ENCODE measurements at places on chromosomes 11 and 22.

DNA sequence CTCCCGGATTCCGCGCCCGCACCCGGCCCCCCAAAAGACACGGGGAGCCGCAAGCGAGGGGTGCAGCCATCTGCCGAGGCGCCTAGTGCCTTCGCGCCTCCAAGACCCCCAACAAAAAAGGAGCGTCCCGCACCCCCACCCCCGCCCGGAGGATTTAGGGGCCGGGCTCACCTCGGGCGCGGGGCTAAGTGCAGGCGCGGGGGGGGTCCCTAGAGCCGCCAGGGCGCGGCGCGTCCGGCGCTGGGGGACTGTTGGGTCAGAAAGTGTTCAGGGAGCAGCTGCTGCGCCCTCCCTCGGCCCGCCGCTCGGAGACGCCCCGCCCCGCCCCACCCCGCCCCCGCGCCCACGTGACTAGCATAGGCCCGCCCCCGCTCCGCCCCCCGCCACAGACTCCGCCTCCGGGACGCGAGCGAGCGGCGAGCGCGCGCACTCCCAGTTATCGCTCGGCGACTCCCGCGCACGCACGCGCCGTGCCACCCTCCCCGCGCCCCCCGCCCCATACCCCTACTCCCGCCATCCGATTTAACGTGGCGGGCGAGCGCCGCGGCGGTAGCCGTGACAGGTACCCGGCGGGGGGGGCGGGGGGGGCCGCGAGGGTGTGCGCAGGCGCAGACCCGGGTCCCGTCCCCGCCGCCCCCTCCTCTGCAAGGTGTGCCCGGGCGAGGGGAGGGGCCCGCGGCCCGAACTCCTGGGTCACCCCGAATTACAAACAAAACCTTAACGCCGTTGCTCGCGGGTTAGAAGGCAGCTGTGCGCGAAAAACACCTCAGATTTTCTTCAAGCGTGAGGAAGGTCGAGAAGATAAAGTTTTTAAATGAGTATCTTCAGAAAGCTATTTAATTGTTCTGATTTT, 56.2 kb downstream of the KCNJ4 start:
- DNase-seq, result peak; percentile 85

GRCh38 chr11:8056810-8057463, 24.1 kb upstream of the TUB start:
- DNase-seq, result no peak

DNA sequence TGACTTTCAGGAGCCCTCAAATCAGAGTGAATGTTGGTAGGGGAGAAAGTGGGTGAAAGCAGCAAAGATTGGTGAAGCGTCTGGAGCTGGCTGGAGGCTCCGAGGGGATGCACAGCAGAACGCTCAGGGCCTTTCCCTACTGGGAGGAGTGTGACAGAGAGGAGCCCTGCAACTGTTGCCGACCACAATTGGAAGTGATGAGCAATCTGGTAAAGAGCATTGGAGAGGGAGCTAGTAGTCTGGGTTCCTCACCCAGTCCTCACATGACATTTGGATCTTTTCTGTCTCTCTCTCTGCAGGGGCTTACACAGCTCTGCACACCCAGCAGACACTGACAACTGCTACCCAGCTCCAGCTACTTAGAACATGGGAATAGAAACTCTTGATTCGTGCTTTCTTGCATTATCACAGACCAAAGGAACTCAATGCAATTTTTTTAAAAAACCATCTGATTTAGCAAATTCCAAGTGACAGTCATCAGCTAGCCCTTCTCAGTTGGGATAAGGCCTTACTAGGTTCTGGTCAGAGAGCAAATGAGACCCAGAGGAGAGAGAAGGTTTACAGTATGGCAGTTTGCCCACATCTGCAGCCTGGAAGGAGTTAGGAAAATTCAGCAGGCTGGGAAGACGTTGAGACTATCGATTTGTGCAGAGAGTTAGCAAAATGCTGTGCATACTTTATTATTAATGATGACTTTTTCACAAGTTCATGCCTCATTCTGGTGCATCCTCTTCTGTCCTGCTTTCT, 278.0 kb upstream of the PLET1 start:
- DNase-seq, result no peak

- no peak for DNase-seq
Observed at GRCh38 chr11:16814410-16815046, 76.1 kb downstream of the C11orf58 start.

DNA sequence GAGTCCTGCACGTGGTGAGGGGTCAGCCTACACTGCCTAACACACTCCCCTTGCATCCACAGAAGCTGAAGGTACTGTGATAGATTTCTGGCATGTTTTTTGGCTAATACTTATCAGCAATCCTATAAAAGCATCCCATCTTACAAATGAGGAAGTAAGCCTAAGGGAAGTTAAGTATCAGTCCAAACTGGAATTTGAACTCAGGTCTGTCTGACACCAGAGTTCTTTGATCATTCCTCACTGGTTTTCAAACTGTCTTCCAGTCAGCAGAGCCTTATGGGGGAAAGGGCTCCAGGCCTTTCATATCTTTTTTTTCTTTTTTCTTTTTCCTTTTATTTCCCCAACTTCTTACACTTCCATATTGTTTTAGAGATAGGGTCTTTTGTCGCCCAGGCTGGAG, 105.6 kb downstream of the RBFOX2 start:
- no peak for DNase-seq

DNA sequence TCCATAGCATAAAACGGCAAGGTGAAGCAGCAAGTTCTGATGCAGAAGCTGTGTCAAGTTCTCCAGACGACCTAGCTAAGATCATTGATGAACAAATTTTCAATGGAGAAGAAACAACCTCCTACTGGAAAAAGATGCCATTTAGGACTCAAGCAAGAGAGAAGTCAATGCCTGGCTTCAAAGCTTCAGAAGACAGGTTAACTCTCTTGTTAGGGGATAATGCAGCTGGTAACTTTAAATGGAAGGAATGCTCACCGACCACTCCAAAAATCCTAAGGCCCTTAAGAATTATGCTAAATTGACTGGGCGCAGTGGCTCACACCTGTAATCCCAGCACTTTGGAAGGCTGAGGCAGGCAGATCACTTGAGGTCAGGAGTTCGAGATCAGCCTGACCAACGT, 31.3 kb downstream of the CLTCL1 start:
- DNase-seq, result no peak

- no peak for DNase-seq
Observed at GRCh38 chr11:17554487-17554886, 7.4 kb downstream of the OTOG start.

- no peak for DNase-seq
Observed at GRCh38 chr11:117941163-117941707, 12.0 kb upstream of the TMPRSS13 start.

- no peak for DNase-seq
Observed at GRCh38 chr11:118857385-118857784, 26.3 kb upstream of the CXCR5 start.

All from CD4-positive, alpha-beta T cell treated with Interleukin-6 at 100 ng/mL for 8 hours (primary cell).